ENCODE measurements at places on chromosomes 11 and 22. TPM values are rescaled to one million over a fixed set of nuclear protein-coding genes. Genes with fewer than 3 reads are reported as not detected.

Gene MUC6
- not detected for total RNA-seq

- H3K4me3 ChIP-seq, result no peak overlapping the region
- no peaks in the 10 kb centered on the region for H3K27me3 ChIP-seq
- DNase-seq, result no peak
- no peak overlapping the region for H3K27ac ChIP-seq
- no peaks in the 10 kb centered on the region for H3K4me1 ChIP-seq
Observed at GRCh38 chr11:128244871-128245270, 342.5 kb downstream of the ETS1 start.

- no peak overlapping the region for H3K4me3 ChIP-seq
- H3K4me1 ChIP-seq, result peaks cover 9% of the 10 kb centered on the region
- peaks cover 3% of the 10 kb centered on the region for H3K36me3 ChIP-seq
- no peaks in the 10 kb centered on the region for H3K27me3 ChIP-seq
Observed at GRCh38 chr22:43163241-43163795, 12.0 kb downstream of the TSPO start.

GRCh38 chr11:44592125-44592940 is 26.9 kb downstream of the CD82 start:
- peaks cover 36% of the 10 kb centered on the region for H3K4me1 ChIP-seq
- DNase-seq, result no peak
- no peak overlapping the region for H3K4me3 ChIP-seq
- peak overlapping the region; percentile 88 for H3K27ac ChIP-seq
- no peaks in the 10 kb centered on the region for H3K27me3 ChIP-seq
- peaks cover 8% of the 10 kb centered on the region for H3K36me3 ChIP-seq

Gene GGTLC3
- not detected for total RNA-seq

DNA sequence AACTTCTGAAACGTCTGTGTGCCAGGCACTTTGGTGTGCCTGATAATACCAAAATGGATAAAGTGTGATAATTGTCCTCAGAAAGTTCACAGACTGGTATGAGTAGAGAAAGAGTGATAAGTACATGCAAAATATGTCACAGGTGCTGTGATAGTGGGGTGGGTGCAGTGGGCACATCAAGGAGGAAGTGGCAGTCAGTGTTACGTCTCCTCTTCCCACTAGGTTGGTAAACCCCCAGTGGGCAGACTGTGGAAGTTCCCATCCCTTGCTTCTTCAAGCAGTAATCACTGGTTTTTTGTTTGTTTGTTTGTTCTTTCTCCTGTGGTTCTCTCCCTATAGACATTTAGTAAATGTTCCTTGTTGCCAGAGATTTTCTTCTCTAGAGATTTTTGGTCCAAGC is 5.4 kb downstream of the RNF121 start:
- peaks cover 46% of the 10 kb centered on the region for H3K4me1 ChIP-seq
- no peaks in the 10 kb centered on the region for H3K27me3 ChIP-seq
- no peaks in the 10 kb centered on the region for H3K36me3 ChIP-seq
- no peak overlapping the region for H3K4me3 ChIP-seq
- DNase-seq, result peak; percentile 3

GRCh38 chr11:64340671-64341335 is 799 bp downstream of the CCDC88B start:
- DNase-seq, result peak; percentile 70
- H3K4me1 ChIP-seq, result peaks cover 50% of the 10 kb centered on the region
- H3K27ac ChIP-seq, result peak overlapping the region; percentile 90
- H3K36me3 ChIP-seq, result no peaks in the 10 kb centered on the region

GRCh38 chr22:38698407-38699094 is 2.2 kb downstream of the JOSD1 start:
- peak overlapping the region; percentile 100 for H3K27ac ChIP-seq
- no peaks in the 10 kb centered on the region for H3K27me3 ChIP-seq
- no peak for DNase-seq
- H3K4me1 ChIP-seq, result peaks cover 27% of the 10 kb centered on the region
- H3K4me3 ChIP-seq, result peak overlapping the region; percentile 93
- H3K36me3 ChIP-seq, result no peaks in the 10 kb centered on the region

DNA sequence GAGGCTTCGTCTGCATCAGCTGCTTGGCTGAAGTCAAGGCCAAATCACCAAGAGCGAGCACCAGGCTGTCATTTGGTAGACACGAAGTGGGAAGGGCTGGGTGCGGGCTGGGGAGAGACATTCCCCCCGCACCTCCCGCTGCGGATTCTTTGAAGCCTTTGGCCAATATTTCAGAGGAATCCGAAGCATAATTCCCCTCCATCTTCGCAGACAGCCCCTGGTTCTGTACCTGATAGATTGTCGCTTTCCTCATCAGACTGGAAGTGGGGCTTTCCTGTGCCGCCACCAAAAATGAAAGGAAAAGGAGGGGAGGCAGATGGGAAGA is 15.3 kb downstream of the BLID start:
- H3K27me3 ChIP-seq, result peaks cover 33% of the 10 kb centered on the region
- no peaks in the 10 kb centered on the region for H3K4me1 ChIP-seq
- no peaks in the 10 kb centered on the region for H3K36me3 ChIP-seq
- no peak overlapping the region for H3K27ac ChIP-seq
- DNase-seq, result no peak

GRCh38 chr11:107203656-107204055 is 185.4 kb upstream of the GUCY1A2 start:
- H3K27me3 ChIP-seq, result no peaks in the 10 kb centered on the region
- H3K36me3 ChIP-seq, result peaks cover 2% of the 10 kb centered on the region
- no peak overlapping the region for H3K4me3 ChIP-seq
- H3K4me1 ChIP-seq, result no peaks in the 10 kb centered on the region
- no peak for DNase-seq

GRCh38 chr22:38835888-38836301 is 7.9 kb downstream of the NPTXR start:
- DNase-seq, result no peak
- H3K36me3 ChIP-seq, result peaks cover 19% of the 10 kb centered on the region
- peaks cover 6% of the 10 kb centered on the region for H3K4me1 ChIP-seq
- no peak overlapping the region for H3K27ac ChIP-seq

- H3K27me3 ChIP-seq, result no peaks in the 10 kb centered on the region
- H3K27ac ChIP-seq, result peak overlapping the region; percentile 77
- peak overlapping the region; percentile 77 for H3K4me3 ChIP-seq
- peaks cover 1% of the 10 kb centered on the region for H3K36me3 ChIP-seq
- peaks cover 33% of the 10 kb centered on the region for H3K4me1 ChIP-seq
- no peak for DNase-seq
Observed at GRCh38 chr22:41302021-41302767, 869 bp downstream of the ZC3H7B start.

DNA sequence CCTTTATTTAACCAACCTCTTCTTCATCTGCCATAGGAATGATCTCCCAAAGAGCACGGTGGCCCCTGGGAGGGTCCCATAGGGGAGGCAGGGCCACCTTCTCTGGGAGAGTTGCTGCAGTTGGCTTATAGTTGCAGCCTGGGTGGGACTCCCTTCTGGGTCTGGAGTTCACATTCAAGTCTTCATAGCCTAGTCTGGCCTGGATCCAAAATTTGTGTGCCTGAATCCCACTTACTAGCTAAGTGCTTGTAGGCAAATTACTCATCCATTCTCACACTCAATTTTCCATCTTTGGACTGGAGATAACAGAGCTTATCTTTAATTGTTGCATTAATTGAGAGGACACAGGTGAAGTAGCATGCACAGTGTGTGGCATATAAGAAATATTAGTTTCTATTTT is 163.6 kb downstream of the GRIK4 start:
- H3K27me3 ChIP-seq, result peaks cover 32% of the 10 kb centered on the region
- H3K36me3 ChIP-seq, result no peaks in the 10 kb centered on the region
- no peak for DNase-seq

DNA sequence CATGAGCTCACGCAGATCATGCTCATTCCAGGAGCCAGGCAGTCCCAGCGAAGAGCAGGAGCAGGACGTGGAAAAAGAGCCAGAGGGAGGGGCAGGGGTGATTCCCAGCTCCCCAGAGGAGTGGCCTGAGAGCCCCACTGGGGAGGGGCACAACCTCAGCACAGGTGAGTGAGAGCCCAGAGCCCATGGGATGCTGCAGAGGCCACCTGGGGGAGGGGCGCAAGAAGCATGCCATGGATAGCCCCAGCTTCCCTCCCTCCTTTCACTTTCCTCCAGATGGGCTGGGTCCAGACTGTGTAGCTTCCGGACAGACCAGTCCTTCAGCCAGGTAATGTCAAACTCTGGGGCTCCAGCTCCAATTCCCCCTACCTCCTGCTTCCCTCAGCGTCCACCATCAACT is 6.2 kb downstream of the SMTNL1 start:
- DNase-seq, result no peak
- no peak overlapping the region for H3K4me3 ChIP-seq
- no peaks in the 10 kb centered on the region for H3K36me3 ChIP-seq
- no peaks in the 10 kb centered on the region for H3K27me3 ChIP-seq
